Stimulated activated CD8-positive, alpha-beta memory T cell treated with anti-CD3 and anti-CD28 coated beads, Interleukin-4, amount 100 ng/mL, for 24 hours (primary cell): ENCODE measurements at places on chromosomes 13 and 19.

- no peak for DNase-seq
These were observed 3.4 kb downstream of the IGFLR1 start for GRCh38 chr19:35738887-35739229.

DNA sequence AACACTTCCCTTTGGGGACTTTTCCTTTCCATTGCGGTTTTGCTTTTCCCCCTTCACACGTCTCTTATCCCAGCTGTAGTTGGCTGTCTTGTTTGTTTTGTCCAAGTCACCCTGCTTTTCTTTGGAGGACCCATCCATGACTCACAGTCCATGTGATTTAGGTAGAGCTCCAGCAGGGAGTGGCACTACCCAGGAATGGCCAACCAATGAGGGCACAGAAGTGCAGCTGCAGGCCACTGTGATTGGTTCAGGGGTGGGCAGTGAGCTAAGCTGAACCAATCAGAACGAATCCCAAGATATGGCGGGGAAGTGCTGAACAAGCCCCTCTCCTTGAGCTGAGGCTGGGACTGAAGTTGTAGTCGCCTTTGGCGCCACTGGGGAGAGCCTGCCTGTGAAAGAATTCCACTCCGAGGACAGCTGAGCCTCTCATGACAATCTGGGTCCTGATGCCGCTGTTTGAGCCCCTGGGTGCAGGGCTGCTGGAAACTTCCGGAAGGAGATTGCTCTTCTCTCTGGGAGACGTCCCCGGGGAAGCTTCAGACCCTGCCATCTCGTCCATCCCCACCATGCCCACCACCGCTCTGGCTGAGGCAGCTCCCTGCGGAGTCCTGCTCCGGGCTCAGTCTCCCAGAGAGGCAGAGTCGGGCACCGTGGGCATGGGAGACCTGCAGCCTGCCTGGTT is 62.9 kb upstream of the URI1 start:
- no peak for DNase-seq

DNA sequence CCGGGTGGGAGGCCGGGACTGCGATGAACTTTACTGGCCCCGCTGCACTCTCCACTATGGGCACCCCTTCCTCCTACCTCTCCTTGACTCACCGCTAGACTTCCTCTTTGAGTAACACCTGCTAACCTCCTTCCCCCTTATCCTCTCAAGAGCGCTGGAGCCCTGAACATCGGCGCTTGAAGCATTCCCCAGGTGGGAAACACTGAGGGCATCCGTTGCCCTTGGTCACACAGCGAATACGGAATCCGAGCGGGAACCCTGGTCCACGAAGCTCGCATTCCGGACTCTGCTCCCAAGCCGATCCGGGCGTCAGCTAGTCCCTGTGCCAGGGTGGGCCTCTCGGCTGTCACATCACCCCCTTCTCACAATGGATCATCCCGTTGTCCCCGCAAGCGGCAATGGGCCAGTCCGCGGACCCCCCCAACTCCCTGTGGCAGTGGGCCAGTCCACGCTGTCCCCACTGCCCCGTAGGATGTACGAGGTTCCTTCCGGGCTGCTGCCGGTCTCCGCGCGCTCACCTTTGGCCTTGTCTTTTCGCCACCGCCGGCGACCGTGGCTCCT is 4.2 kb downstream of the LIPE start:
- DNase-seq = peak; percentile 24

DNA sequence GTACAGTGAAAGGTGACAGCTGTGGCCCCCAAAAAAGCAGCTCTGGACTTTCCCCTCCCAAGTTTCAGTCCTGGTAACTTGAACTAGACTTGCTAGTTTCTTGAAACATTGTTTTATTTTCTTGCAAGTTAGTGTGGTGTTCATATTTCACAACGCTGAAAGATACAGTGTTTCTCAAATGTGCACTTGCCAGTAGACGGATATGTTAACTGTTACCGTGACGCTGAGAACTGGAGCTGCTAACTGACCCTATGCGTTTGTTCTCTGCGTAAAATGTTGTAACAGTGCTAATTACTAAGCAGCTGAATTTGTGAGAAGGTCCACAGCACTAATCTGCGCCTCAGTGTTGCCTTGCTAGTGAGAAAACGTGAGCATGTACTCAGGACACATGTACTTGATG is 79.6 kb downstream of the GGACT start:
- no peak for DNase-seq
